ENCODE measurements at places on chromosomes 1 and 21.

GRCh38 chr1:181013144-181013543, 9.5 kb downstream of the STX6 start:
- DNase-seq, result no peak

DNA sequence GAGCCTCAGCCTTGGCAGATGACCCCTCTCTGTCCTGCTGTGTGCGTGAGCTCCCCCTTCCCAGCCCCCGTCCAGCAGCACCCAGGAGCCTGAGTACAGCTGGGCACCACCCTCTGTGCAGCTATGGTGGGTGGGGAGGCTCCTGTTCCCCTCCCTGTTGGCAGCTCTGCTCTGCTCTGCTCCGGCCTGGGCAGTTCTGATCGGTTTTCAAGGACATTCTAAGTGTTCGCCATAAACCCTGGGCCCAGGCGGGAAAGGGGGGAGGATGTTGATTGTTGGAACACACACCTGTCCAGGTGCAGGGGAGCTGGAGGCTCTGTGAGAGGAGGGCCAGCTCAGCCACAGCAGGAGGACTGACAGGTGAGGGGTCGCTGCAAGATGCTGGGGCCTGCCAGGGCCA, at the start of gene CLCNKB:
Gene CLCNKB, plus strand, starts transcription at position 262 of the 400 bp plus-strand sequence. CDS start 711 bp downstream, outside the sequence.
- no peak for DNase-seq

DNA sequence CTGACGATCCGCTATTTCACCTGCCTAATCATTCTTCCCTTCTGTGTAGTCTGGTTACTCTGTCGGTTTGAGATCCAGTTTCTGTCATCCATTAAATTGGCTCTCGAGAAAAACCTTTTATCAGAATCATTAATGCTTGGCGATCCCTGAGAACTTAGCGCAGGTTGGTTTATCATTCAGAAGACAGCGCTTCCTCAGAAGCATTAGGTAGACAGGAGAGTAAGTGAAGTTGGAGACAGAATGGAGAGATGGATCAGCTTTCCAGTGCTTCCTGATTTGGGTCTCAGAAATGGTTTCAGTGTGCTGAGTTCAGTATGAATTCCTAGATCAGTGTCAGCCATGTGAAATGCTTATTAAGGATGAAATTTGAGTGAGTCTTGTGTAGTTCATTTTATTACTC, 1.3 kb downstream of the USP1 start:
- no peak for DNase-seq

DNA sequence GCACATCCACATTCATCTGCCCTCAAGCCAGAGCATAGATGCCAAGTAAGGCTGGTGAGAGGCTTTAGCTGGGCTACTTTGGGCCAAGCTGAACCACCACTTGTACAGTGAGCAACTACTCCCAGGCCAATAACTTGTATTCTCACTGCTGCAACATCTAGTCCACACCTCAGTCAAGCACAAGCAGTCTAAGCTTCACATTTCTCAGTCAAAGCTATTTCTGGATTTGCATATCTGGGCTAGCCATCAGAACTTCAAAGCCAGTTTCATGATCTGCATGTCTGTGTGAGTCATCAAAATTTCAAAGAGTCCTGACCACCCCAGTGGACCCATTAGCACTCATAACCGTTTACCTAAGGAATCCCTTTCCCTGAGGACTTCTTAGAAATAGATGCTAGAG, 77.7 kb upstream of the DIRAS3 start:
- no peak for DNase-seq

DNA sequence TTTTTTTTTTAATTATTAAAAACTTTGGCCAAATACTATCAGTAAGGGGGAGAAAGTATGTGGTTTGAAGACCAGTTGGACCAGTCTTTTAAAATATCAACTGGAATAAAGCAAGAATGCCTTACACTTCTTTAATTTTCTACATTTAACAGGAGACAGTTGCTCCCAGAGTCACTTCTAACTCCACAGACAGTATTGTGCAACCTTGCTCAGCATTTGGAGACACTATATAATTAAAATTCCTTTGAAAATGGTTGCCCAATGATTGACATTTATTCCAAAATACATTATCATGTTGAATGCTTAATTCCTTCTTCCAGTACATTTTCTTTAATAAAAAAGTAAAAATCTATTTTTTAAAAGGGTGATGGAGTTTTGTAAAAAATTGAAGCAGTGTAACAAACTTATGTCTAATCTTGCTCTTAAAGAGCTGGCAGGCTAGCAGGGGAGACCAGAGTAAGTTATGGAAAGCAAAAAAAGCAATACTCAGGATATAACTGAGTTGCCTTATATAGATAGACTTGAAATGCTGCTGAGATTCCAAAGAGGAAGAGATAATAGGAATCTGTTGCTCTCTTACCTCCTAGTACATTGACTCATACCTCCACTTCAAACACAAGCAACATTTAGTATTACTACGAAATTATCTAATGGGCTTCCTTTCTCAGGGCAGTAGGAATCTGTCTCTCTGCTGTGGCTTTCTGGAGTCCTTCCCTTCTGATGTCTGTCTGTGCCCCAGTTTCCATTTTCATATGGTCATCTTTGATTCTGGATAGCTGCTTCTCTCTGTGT, 69.7 kb upstream of the RGL1 start:
- DNase-seq, result no peak

- no peak for DNase-seq
These were observed 50.8 kb upstream of the ACTRT2 start for GRCh38 chr1:2970311-2971071.

DNA sequence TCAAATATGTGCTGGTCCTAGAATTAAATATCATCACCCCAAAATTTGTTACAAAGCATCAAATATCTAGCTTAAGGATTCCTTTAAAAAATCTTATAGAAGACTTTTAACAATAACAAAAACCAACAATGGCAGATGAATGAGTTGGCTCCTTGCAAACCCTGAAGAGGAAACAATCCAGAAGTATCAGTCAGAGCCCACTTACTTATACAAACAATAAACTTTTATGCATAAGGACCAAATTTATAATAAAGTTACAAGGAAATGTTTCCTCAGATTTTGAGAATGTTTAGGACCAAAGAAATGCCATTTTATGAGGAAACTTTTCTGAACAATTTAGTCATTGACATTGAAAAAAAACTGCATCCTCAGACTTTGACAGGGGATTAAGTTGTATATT, 52.7 kb downstream of the LPAR3 start:
- DNase-seq, result no peak

GRCh38 chr1:73800376-73800775, 397.6 kb downstream of the LRRIQ3 start:
- DNase-seq, result no peak

DNA sequence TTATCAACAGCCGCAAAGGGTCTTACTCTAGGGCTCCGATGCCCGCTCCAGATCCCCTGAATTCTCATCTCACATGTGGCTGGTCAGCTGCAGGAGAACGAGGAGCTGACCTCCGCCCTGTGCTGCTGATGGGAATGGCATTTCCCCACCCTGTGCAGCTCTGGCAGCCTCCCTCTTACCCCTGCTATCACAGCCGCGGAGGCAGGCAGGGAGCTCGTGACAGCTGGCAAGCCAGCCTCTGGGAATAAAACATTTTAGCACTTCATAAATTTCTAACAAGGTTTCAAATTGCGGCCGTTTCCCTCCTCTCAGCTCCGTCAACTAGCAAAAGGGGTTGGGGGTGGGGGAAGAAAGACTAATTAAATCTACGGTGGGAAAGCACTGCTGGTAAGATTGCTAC, 81.1 kb downstream of the DSCAM start:
- DNase-seq, result no peak

- DNase-seq, result no peak
These were observed 254.5 kb downstream of the DNM3 start for GRCh38 chr1:172095846-172096245.

GRCh38 chr1:56396581-56396980, 182.8 kb downstream of the PLPP3 start:
- DNase-seq, result no peak

GRCh38 chr1:110556471-110556807, 37.5 kb upstream of the KCNA10 start:
- DNase-seq, result peak; percentile 94

DNA sequence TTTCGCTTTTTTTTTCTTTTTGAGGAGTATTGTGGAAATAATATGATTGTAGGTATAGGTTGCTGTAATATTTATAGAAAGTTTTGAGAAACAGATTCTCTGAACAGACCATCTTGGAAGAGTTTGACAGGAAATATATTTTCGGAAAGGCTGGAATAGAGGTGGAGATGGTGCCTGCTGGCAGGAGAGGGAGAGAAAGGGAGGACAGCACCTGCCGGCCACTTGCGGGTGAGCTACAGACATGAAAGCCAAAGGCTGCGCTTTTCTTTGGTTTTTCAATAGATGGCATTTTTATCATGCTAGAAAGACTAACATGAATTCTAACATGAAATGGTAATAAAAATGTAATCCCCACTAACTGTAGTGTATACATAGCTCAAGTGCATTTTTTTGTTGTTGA, 82.1 kb downstream of the CAMTA1 start:
- no peak for DNase-seq

- no peak for DNase-seq
These were observed 90.3 kb downstream of the DISP1 start for GRCh38 chr1:222905151-222905550.

DNA sequence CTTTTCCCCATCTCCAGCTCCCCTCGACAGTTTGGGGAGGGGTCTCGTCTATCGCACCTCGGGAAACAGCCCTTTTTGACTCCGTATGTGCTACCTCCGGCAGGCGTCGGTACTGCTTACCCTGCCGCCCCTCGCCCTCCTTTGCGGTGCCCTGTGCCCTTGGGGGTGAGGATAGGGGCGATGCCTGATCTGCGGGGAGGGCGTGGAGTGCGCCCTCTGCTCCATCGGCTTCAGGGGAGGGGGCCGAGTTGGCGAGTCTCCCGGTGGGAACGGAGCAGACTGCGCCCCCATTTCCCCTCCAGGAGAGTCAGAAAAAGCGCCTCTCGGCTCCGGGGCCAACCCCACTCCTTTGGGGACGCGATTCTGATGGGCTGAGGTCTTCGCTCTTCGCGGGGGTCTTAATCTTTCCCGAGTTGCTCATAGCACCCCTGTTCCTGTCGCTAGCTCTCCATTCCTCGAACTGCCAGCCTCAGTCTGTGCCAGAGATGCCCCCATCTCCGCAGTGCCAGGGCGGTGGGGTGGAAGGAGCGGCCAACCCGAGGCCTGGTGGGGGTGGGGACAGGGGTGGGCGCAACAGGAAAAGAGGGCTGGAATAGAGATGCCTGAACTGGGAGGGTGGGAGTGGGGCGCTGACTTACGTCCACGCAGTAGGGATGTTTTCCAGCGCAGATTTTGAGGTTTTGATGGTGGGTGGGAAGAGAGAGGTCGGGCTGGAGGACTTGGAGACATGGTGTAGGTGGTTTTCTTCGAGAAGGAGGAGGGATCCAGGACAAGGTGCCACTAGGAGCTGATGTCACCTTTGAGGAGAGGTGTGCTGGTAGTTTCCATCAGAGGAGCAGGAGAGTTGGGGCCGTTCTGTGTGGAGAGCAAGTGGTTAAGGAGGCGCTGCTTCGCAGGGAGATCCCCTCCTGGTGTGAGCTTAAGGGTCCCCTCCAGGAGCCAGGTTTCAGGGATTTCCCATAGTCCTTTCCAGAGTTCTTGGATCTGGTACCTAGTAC, 674 bp downstream of the PPFIA4 start:
- no peak for DNase-seq

DNA sequence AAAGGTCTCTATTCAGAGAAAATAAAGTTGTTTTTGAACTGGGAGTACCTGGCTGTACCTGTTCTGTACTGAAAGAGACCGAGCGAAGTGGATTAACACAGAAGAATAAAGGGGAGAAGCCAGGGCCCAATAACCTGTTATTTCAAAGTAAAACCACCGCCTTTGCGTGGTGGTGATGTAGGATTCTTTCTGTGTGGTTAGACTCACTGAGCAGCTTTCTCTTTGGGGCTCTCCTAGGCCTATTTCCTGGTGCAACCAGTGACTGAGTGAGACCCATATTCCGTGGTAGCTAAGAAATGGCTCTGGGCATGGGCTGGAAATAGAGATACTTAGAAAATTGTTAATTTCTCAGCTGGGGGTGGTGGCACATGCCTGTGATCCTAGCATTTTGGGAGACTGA, 99.9 kb downstream of the XCL2 start:
- no peak for DNase-seq

DNA sequence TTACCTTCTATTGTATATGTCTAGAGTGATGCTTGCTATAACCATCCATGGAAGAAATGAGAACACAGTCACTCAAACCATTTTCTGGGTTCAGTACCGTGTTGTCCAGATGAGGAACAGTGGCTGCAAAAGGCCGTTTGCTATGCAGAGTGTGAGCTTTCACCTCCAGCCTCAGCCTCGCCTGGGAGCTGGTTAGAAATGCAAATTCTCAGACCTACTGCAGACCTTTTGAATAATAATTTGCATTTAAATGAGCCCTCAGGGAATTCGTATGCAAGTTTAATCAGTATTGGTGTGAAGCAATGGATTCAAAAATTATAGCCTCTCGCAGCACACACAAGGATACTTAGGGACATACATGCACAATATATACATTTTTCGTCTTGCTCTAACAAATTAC, 24.1 kb downstream of the KCNJ15 start:
- DNase-seq, result no peak

Data from hippocampal formation (tissue), 2 donors.